ENCODE measurements at places on chromosomes 2 and 18.
A peak's percentile ranks its signal among the peaks of the same experiment; 100 is the strongest.

GRCh38 chr2:226483143-226483542 lies 316.5 kb downstream of the IRS1 start:
- no peak for DNase-seq

DNA sequence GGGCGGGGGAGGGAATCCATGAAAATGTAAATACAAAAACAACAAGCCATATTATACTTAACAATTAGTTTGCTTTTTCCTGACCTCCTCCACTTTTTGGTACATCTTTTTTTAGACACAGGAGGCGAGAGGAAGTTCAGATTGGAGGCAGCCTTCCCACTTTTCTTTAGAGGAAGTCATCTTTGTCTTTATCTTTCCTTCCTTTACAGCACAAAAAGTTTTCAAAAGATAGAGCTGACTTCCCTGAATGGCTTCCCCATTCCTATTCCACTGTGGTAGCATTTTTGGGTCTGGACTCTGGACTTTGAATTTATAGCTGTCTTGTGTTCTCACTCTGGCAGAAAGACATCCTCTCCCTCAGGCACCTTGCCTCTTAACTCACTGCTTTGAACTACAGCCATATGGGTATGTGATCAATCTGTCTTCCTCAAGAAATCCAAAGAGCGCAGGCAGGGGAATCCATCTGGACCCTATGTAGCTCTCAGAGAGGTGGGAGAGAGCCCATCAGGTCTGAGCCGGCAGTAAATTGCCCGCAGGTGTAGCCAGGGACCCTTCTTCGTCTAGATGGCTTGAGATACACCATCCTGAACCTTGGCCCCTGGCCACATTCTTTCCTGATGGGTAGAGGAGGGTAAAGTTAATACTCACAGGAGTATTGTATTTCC lies 101.9 kb downstream of the AQP4 start:
- DNase-seq, result no peak

GRCh38 chr2:106109675-106110424 lies 84.3 kb downstream of the UXS1 start:
- DNase-seq, result no peak

GRCh38 chr2:62794791-62795190 lies 89.3 kb downstream of the EHBP1 start:
- no peak for DNase-seq

DNA sequence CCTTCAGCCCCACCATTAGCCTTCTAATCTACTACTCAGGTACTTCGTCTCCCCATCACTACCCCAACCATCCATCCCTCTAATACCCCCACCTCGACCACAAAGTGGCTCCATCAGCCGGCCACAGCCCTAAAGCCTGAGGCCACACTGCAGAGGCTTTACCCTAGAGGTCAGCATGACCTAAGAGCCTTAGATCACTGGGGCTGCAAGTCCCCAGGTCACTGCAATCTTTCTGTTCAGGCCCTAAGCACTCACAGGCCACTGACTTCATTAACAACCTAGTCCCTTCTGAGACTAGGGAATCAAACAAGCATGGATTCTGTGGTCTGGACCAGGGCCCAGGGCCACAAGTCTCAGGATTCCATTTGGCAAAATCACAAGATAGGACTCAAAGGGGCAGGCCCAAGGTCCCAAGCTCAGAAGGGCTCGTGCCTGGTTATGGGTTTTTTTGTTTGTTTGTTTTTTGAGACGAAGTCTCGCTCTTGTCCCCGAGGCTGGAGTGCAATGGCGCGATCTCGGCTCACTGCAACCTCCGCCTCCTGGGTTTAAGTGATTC lies 37.0 kb upstream of the PKDCC start:
- no peak for DNase-seq

GRCh38 chr2:232551250-232551638 lies 755 bp downstream of the EIF4E2 start:
- DNase-seq, result no peak

- no peak for DNase-seq
These were observed 259.0 kb upstream of the ERBB4 start for GRCh38 chr2:212797484-212798205.

GRCh38 chr2:26469092-26469710 lies 8.7 kb downstream of the OTOF start:
- DNase-seq, result peak; percentile 84

- no peak for DNase-seq
These were observed 134.7 kb upstream of the DNAJC10 start for GRCh38 chr2:182581196-182581935.

GRCh38 chr2:236167297-236168109 lies 683 bp downstream of the GBX2 start:
- DNase-seq, result no peak

GRCh38 chr2:39573276-39573675 lies 92.4 kb upstream of the TMEM178A start:
- no peak for DNase-seq

- DNase-seq, result no peak
These were observed 39.0 kb downstream of the SLC40A1 start for GRCh38 chr2:189541591-189541990.

GRCh38 chr2:235922839-235923238 lies 245.3 kb downstream of the GBX2 start:
- DNase-seq, result no peak

DNA sequence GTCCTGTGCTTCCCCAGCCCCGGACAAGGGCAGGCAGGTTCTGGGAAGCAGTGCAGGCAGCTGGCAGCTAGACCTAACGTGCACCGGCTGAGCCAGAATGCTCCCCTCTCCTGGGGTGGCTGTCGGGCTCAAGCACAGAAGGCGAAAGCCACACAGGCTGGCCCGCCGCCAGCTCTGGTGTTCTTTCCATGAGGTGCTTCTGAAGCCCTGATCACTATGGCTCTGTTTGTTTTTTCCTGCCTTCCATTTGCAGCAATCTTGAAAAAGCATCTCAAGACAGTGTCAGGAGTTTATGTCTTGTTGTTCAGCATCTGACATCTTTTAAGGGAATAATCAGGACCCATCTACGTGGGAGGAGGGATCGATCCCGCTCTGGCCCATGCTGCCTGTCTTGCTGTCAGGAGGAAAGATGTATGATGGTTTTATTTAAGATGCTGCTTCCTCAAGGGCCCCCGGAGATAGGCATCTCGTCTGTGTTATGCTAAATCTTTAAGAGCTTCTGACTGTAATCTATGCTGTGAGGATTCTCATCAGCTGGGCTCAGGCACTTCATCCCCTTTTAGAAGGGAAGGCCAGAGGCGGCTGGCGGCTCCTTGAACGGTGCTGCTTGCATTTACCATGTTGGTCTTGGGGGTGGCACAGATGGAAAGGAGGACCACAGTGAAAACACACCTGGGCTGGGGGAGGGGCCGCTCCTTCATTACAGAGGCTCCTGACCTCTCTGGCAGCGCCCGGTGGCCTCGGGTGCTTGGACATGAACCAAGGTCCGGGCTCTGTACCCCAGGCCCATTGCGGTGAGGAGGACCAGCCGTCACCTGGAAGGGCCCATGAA lies 118.5 kb upstream of the HDAC4 start:
- DNase-seq, result no peak

GRCh38 chr2:81647715-81648230 lies 1343.2 kb upstream of the LRRTM1 start:
- no peak for DNase-seq

DNA sequence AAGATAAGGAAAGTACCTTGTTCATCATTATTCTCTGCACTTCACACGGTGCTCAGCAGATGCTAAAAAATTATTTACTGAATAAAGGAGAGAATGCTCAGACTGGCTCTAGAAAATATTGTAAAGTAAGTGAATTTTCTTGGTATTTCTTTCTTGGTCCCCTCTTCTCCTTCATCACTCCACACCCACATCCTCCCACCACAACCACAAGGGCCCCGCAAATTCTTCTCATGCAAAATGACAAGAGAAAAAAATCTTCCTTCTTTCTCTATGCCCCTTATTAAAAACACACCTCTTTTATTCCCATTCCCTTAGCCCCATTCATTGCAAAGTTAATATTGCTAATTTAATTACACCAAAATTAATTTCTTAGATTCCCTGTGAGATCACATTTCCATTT lies 74.2 kb upstream of the NEDD4L start:
- no peak for DNase-seq

DNA sequence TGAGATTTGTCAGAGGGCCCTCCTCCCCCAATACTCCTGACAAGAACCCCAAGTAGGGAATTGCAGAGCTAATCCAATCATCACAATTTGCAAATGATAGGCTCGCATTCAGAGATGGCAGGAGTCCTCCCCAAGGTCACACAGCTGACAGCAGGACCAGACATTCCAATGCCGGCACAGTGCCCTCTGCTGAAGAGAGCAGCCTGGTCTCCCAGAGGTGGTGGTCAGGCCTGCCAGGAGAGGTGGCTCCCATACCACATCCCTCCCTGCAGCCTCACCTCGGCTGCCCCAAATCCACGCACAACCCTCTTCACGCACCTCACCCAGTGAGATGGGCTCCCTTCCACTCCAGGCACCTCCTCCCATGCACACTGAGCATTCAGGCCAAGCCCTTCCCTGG lies 25.4 kb downstream of the EN1 start:
- no peak for DNase-seq

DNA sequence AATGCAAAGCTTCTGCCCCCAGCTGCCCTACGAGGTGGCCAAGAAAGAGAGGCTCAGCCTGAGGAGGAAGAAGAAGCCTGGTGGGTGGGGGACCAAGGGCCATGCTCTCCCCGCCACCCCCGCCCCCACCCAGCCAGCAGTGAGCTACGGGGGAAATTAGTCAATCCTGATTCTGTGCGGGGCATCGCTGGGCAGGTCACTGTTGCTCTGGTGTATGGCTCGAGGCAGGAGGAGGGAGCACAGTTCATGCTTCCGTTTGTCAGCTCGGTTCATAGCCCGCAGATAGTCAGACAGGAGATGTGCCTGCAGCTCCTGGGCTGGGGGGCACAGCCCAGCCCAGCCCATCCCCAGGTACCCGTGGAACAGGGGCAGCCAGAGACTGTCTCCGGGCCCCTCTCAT lies 17.1 kb downstream of the RAMP1 start:
- DNase-seq, result no peak

- no peak for DNase-seq
These were observed 24.7 kb downstream of the IL1R2 start for GRCh38 chr2:102016399-102016955.

DNA sequence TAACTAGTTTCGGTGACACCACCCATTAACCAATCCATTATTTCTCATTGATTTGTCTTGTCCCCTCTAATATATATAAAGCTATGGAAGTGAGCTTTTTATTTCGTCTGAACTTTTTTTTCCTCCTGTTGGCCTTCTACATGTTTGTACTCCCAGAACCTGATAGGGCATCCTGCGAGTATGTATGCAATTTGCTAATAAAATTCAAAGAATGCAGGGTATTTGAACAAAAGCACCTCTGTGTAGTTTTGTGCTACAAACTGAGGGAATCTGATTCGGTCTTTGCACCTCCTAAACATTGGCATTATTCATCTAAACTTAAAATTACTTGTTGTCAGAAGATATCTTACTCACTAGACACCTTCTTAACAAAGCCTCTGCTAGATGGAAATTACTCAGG lies 242.9 kb upstream of the TMEFF2 start:
- DNase-seq, result no peak

- no peak for DNase-seq
These were observed 29.6 kb downstream of the CYRIA start for GRCh38 chr2:16635791-16636699.

GRCh38 chr2:133458280-133458679 lies 110.0 kb downstream of the NCKAP5 start:
- DNase-seq, result no peak

DNA sequence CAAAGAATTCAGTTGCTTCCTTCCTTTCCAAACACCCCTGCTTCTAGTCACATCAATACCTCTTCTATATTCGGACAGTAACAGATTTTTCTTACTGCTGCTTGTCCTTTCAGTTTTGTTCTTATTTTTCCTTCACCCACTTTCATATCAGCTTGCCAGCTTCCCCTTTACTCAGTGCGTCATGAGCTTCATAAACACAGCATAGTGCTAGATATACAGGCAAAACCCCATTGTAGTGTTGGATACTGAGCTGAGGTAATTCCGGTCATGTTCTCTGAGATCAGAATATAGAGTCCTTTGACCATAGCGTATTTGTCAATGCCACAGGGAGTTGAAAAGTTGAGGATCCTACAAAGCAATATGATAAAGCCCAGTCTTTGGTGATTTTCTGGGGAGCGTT lies 2.4 kb downstream of the FARP2 start:
- DNase-seq, result no peak

DNA sequence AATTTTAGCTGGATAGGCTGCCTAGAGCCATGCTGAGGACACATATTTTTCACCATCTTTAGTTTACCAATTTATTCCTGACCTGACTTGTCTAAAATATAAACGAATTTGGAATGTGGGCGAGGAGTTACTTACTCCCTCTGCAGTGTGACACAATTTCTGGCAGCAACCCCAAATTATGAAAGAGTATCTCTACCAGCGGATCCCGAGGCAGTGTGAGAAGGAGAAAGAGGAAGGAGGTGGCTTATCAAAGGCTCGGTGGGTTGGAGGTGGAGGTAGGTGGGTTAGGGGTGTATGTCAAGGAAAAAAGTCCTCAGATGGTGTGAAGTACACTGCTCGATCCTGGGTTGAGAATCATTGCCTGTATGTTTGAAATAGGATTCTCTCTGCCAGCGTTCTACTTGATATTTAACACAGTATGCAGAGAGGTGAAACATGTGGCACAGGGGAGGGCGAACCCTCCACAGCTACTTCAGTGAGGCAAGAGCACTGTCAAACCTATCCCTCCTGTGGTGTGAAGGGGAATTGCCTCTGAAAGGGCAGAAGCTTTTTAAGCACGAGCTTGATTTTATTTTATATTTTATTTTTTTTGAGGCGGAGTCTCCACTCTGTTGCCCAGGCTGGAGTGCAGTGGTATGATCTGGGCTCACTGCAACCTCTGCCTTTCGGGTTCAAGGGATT lies 76.0 kb downstream of the RFTN2 start:
- peak; percentile 28 for DNase-seq

- no peak for DNase-seq
These were observed 181.0 kb upstream of the CDH2 start for GRCh38 chr18:28357766-28358401.

- no peak for DNase-seq
These were observed 12.7 kb upstream of the CREG2 start for GRCh38 chr2:101400048-101400447.

- peak; percentile 66 for DNase-seq
These were observed 19.0 kb downstream of the TMSB10 start for GRCh38 chr2:84924173-84925106.

GRCh38 chr2:54634564-54635511 lies 88.6 kb upstream of the EML6 start:
- no peak for DNase-seq

- peak; percentile 77 for DNase-seq
These were observed 378 bp upstream of the IAH1 start for GRCh38 chr2:9473985-9474360.

- no peak for DNase-seq
These were observed 1540.2 kb upstream of the SLC39A10 start for GRCh38 chr2:194116861-194117260.

DNA sequence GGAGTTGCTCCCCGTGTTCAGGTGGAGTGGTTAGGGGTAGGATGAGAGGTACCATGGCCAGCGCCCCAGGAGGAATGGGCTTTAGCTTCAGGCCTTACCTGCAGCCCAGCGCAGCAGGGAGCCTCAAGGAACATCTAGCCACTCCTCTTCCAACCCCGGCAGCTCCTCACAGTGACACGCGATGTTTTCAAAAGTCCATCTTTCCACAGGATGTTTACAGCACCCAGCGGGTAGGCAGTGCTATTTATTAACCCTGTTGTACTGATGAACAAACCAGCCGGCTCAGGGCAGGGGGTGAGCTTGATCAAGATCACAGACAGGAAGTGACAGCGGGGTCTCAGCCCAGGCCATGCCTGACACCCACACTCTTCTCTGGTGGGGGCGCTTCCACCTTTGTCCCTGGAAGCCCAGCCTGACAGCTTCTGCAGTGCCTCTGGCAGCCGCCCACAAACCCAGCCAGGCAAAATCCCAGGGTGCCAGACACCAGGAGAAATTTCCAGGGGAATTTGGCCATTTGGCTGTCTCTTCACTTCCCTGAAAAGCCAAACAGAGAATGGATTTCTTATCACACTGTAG lies 18.4 kb upstream of the PRLH start:
- DNase-seq, result no peak
